ENCODE measurements at places on chromosomes 2 and 18.

DNA sequence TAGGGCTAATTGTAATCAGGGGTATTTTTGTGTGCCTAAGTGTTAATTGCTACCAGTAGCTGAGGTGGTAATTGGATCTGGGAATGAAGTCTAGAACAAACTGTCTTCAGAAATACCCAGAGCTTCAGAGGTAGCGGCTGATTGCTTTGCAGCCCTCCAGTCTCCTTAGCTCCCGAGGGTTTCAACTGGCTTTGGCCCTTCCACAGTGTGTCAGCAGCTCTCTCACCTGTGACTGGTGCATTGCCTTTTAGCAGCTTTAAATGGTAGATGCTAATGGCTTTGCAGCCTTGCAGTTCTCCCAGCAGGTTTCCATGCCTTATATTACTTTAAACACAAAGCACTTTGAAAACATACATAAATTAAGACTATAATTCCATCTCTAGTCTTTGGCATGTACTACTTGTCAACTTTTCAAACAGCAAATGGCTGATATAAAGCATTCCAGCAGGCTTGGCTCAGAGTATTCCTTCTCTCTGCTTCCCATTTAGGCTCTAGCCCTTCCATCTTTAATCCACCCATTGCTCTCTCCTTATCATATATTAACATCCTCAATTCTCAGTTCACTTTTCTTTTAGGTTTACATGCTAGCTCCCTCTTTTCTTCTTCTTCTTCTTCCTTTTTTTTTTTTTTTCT is 156.4 kb upstream of the GALNT13 start:
- no peak for ATAC-seq

DNA sequence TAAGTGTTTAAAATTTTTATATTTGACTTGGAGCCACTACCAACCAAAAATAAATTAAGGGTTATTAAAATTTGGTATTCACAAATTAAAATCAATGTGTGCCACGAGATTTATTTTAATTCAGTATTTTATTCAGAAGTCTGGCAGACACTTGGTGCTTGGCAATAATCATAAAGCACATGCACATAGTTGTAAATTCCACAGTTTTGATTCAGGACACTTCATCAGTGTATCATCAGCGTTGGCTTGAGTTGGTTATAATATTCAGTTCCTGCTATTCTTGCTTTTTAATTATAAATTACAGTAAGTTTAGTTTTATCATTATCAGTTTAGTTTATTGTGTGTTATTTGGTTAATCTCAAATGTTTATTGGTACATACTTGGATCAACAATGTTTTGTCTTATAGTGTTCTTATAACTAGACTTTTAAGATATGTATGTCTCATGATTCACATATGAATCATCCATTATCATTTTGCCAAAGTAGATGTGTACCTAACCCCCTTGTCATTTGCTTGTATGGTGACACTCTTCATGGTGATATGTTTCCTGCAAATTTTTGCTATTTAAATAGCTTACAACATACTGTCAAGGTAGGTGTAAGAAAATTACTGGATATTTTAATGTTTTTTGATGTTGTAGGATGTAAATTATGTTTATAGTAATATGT is 237.9 kb downstream of the BABAM2 start:
- no peak for ATAC-seq

- peak; percentile 58 for ATAC-seq
These were observed 4.3 kb upstream of the TRPM8 start for GRCh38 chr2:233912691-233913423.

- ATAC-seq = no peak
These were observed 77.0 kb upstream of the SMIM21 start for GRCh38 chr18:75504469-75504868.

- ATAC-seq = peak; percentile 43
These were observed 217.4 kb downstream of the KCNE4 start for GRCh38 chr2:223269386-223269785.

- no peak for ATAC-seq
These were observed 158.3 kb downstream of the MTX2 start for GRCh38 chr2:176427549-176427948.

- ATAC-seq = peak; percentile 45
These were observed 279.3 kb downstream of the CDH20 start for GRCh38 chr18:61612517-61612916.

GRCh38 chr2:128406736-128407554 is 88.3 kb upstream of the HS6ST1 start:
- ATAC-seq = no peak

GRCh38 chr2:90209806-90210205 is 1518.3 kb downstream of the RPIA start:
- ATAC-seq = no peak

DNA sequence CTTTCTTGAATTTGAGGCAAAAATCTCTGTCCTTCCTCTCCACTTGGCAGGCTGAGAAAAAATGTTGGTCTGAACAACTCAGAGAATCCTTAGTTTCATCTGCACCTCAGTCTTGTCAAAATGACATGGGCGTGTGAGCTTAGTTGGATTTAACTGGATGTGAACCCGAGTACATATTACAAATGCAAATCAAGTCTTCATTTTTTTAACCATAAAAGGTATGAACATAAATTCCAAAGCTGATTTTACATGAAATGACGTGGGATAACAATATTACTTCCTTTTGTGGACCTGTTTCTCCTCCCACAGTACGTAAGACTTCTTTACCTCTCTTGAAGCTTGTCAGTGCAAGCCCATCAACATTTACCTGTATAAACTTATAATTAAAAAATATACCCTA is 32.6 kb upstream of the RND3 start:
- peak; percentile 46 for ATAC-seq
